Daoy (cell line): ENCODE measurements at places on chromosomes 5 and 9.

- no peak for DNase-seq
Measured at GRCh38 chr9:75089373-75089766, 1.1 kb downstream of the OSTF1 start.

DNA sequence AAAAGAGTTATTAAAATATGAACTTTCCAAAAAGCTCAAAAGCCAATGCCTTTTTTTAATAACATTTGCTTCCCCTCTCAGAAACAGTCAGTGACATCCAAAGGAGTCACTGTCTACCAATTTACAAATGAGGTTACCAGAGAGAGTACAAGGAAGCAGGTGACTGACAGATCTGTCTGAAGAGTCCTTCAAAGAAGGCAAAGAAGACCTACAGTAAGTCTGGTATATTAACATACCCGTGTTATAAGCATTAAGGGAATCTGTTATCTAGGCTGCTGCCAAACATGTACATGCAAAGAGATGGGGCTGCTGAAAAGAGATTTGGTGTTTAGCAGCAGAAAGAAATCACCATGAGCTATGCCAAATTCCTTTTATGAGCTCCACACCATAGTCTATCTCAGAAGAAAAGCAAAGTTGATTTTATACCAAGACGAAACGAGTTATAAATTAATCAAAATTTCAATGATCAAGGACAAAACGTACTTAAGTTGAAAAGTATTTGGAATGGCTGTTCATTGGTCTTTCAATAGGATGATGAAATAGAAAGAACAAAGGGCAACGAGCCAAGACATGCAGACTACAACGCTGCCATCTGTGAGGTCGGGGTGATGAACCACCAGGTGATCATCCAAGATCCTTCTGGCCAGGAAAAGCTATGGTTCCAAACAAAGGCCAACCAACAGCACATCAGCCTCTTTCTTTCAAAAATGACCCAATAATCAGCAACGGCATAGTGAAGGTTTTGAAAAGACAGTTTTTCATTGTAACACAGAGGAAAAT is 8.1 kb downstream of the PRELID2 start:
- no peak for DNase-seq

DNA sequence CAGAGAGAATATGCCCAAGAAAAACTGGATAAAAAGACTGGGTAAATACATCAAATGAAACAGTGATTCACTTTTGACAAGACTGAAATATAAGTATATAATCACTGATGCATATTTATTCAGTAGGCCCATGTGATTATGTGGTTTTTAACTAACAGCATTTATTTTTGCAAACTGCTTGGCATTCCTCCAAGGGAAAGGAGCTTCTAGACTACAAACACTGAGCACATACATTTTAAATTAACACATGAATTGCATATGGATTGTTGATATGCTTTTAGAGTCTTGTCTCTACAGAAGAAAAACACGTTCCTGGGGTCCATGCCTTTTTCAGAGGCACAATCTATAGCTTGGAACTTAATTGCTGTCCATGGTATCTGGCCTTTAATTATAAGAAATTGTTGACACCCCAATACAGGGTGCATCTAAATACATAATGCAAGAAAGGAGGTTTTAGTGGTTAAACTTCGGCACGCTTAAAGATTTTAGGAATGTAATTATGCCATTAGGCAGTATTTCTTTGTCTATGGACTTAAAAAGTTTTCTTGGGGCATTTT is 6.9 kb upstream of the MEIKIN start:
- DNase-seq: no peak

DNA sequence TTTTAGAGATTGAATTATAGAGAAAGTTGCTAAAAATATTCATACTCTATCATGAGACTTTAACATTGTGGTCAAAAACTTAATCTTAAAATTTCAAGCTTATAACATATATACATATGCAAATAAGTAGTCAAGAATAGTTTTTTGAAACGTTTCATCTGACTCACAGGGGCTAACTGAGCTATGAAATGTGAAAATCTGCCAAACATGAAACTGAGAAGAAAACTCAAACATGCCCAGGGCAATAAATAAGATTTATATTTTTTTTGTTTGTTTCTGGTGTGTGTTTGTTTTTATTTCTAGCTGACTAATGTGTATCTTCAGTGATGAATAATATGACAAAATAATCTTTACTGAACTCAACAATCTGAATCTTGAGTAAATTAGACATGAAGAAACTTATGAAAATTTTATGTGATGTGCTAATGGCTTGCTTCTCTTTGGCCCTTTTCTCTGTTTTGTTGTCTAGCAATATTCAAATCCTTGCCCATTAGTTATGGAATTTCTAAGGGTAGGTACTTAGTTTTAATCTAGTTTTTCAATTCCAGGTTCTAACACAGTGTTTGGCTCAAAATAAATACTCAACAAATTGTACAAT is 99.9 kb downstream of the FAM174A start:
- DNase-seq: no peak

DNA sequence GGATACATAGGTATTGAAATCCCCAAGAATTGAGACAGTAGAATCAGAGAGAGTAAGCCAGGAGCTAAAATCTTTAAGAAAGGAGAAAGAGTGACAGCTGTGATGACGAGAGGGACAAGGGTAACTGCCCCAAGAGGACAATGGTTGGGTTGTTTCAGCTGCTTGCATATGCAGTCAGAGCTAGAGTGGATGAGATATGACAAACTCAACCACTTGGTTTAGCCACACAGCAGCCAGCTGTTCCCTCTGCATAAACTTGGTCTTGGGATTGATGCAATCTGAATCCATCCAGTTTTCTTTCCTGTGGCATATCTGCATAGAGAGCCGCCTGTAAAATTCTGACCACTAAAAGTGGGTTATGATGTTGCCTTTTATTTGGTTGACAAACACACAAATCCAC is 100.7 kb downstream of the ZNF622 start:
- no peak for DNase-seq

DNA sequence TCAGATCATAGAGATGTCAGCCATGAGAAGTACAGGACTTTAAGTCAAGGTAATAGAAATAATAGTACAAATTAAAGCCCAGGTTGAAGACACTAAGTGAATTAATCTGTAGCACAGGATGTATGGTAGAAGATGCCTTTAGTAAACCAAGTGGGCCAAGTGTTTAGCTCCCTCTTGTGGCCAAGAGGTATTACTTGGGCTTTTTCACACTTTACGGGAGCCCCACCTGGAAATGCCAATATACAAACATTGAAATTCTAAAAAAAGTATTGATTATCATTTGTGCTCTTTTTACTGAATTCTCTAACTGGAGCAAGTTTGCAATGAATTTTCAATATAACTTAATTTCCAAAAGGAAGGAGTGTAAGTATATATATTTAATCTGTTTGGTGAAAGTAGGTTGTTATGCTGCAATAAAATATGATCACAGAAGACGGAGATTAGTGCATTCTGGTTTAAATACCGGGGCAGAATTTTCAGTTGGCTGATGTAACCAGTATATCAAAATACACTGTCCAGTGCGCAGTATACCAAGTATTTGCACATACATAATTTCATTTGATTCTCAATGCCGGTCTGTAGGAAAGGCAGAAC is 84.7 kb downstream of the PARP8 start:
- peak; percentile 43 for DNase-seq

DNA sequence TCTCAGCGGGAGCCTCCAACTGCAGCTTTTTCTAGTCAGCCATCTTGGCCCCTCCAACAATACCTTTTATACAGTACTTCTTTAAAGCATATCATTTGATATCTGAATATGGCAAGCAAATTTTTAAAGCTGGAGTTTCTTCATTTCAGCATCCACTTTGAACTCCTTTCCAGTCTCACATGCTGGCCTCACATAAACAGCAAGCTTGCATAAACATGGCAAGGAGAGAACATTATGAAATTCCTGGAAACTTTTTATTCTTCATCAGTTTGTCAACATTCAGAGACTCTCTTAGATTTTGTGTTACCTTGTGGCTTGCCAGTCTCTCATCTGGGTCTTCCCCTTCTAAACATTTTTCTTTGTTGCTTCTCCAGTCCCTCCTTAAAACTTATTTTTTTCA is 745.3 kb downstream of the NR2F1-AS1 start:
- no peak for DNase-seq

DNA sequence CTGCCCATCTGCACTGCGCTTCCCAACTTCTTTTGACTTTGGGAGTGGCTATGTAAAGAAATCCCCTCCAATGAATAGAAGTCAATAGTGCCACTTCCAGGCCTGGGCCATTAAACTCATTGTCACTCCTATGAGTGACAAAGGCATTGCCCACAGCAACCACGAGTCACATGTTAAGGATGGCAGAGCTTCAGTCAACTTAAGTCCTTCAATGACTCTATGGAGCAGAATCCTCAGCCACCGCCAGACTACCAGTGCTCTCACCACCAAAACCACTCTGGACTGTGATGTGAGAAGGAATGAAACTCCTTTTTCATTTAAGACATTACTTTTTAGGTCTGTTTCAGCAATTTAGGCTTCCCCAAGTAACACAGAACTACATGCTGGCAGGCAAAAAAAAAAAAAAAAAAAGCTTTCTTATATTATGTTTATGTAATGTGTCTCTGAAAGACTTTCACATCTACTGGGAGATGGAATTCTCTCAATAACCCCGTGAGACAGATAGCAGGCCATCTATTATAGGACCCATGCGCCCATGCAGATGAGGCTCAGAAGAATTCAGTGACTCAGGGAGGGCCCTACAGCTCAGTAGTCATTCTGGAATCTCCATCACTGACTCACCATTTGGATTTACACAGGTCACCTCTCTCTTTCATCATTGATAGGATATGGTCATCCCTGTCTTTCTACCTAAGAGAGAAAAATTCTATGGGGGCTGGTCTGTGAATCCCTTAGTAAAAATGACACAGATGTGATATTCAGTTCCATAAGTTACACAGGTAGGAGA is 180.5 kb downstream of the CEMIP2 start:
- DNase-seq: peak; percentile 67

DNA sequence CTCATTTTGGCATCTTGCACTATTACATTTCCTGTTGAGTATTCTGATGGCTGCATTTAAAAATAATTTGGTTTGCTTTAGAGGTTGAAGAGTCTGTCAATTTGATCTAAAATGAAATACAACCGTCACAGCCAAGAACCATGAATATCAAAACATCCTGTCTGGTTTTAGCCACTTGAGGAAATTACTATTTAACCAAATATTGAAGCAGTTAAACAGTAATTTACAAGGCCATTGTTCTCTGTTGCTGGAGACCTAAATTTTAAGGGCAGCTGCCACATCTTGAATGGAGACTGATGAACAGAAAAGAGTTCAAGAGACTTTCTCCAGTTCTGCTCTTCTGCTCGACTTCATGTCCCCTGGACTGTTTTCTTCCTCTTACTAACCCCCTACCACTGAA is 549.4 kb downstream of the LRRC70 start:
- no peak for DNase-seq

DNA sequence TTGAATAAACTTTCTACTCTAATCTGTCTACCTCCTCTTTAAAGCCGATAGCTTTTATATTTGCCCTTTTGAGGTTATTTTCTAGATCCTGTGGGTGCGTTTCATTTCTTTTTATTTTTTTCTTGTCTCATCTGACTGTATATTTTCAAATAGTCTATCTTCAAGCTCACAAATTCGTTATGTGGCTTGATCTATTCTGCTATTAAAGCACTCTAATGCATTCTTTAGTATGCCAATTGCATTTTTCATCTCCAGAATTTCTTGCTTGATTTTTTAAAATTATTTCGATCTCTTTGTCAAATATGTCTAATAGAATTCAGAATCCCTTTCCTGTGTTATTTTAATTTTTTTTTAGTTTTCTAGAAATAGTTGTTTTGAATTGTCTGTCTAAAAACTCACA is 172.4 kb downstream of the CYLC2 start:
- no peak for DNase-seq

- no peak for DNase-seq
Measured at GRCh38 chr9:84145780-84146179, 165.2 kb downstream of the RMI1 start.

GRCh38 chr9:23702311-23702922 is 123.6 kb downstream of the ELAVL2 start:
- no peak for DNase-seq
